ENCODE measurements at places on chromosomes 6 and 20.
A peak's percentile ranks its signal among the peaks of the same experiment; 100 is the strongest.

GRCh38 chr6:44535967-44536366 is 148.5 kb downstream of the CDC5L start:
- DNase-seq, result no peak

- no peak for DNase-seq
Observed at GRCh38 chr20:34420975-34421374, 57.9 kb downstream of the ITCH start.

DNA sequence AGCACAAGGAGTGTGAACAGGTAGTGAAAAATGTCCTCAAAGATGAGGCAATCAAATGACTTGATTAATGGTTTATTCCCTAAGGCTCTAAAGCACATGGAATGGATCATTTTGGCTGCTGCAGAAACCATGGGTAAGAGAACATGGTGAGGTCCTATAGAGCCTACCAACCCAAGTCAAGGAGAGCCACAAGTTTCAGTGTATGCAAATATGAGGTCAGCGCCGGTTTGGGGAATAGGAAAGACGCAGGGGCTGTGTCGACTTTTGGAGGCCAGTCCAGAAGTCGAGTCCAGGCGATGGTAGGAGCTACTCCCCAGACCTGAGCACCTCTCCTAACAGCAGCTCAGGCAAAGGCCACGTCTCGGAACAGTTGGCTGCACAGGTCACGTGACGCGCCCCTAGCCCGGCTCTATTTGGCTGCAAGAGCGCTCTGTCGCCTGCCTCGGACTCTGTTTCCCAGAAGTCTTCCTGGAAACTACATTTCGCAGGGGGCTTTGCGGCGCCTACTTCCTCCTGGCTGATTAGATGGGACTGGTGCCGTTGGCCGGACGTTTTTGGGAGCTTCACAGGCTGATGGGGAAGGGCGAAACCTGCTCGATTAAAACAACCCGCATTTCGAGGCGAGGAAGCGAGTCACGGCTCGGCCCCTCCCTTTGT is 74.4 kb upstream of the CHD6 start:
- peak; percentile 72 for DNase-seq

GRCh38 chr20:23533161-23533560 is 35.1 kb downstream of the CST9L start:
- no peak for DNase-seq

DNA sequence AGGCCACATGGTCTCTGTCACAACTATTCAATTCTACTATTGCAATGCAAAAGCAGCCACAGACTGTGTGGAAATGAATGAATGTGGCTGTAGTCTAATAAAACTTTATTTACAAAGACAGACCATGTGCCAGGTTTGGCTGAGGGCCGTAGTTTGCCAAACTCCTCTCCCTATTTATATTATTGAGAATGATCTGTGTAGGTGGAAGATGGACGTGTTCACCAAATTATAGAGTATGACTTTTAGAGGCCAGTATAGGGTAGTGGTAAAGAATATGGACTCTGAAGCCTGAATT is 125.7 kb upstream of the MYLIP start:
- DNase-seq, result no peak

DNA sequence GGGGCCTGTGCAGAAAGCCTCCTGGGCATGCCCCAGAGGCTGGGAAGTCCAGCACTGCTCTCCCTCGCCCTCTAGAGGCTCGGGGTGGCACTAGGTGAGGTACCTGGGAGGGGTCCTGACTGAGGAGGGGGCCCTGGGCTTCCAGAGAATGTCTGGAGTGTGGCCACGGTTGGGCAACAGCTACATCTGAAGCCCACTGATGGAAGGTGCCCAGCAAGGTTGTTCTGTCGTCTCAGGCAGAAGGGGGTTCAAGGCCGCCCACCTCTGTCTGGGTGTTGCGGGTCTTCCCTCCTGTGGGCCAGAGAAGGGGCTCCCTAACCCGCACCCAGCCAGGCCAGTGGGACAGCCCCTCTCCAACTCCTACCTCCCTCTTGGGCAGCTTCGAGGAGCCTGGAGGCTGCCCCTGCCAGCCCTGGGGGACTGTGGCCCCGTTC is 11.4 kb upstream of the VEGFA start:
- DNase-seq, result no peak

- no peak for DNase-seq
Observed at GRCh38 chr6:5215159-5215558, 45.6 kb downstream of the LYRM4 start.

GRCh38 chr6:45613656-45614055 is 235.9 kb upstream of the SUPT3H start:
- no peak for DNase-seq

- DNase-seq, result no peak
Observed at GRCh38 chr20:16748308-16748900, at the start of gene OTOR. OTOR (plus strand) TSS chr20:16748358; CDS start chr20:16748402, 44 bp downstream.

GRCh38 chr6:89564752-89565427 is 73.7 kb downstream of the LYRM2 start:
- DNase-seq, result no peak

GRCh38 chr6:11634948-11635347 is 97.4 kb downstream of the TMEM170B start:
- no peak for DNase-seq

GRCh38 chr6:159043947-159044346 is 844 bp downstream of the TAGAP start:
- no peak for DNase-seq

DNA sequence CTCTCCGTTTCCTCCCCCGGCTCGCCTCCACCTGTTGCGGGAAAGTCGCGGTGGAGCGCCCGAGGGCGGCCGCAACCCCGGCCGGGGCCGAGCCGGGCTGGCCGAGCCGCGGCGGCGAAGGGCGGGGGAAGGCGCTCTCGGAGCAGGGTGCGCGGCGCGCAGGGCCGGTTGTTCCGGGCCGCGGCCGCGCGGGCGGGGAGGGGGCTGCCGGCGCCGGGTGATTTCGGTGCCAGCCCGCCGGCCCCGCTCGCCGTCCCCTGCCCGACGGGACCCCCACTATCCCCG is 235 bp downstream of the MAP7 start:
- no peak for DNase-seq

GRCh38 chr20:444862-445426 is 17.4 kb downstream of the TBC1D20 start:
- no peak for DNase-seq

GRCh38 chr6:43146709-43147688 is 24.1 kb upstream of the SRF start:
- no peak for DNase-seq

DNA sequence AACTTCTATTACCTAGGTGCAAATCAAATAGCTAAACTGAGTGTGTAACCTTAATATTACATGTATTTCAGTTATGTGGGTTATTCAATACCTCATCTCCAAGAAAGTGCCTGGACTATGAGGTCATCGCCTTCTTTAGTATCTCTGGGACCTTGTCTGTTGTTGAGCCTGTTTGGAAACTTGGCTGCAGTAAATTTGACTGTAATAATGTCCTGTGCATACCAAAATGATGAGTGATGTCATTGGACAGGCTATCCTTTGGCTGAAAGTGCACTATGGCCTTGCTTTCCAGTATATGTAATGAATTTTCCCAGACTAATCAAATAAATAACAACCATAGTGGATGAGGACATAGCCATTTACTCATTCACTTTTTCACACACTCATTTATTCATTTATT is 455.1 kb downstream of the ADGRB3 start:
- no peak for DNase-seq
